Activated naive CD4-positive, alpha-beta T cell treated with Interleukin-2 at 50 U/mL for 16 hours (primary cell): ENCODE measurements at places on chromosomes 6 and 20.

- DNase-seq = no peak
Measured at GRCh38 chr20:62726716-62727583, 18.3 kb downstream of the NTSR1 start.

DNA sequence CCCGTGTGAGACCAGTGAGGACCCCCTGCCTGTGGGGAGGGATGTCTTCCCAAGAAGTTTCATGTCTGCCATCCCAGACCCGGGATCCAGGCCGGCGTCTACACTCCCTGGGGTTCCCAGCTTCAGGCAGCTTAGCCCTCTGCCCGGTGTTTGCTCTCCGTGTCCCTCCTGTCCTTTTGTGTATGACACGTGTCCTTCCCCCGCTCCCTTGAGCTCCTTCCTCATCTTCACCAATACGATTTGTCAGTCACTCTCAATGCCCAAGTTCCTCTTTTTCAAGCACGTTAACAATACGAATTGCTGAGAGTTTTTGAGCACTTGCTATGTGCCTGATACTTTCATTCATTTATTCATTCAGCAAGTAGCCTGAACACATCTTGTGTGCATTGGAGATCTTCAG is 115.6 kb upstream of the PTPN1 start:
- DNase-seq = no peak

DNA sequence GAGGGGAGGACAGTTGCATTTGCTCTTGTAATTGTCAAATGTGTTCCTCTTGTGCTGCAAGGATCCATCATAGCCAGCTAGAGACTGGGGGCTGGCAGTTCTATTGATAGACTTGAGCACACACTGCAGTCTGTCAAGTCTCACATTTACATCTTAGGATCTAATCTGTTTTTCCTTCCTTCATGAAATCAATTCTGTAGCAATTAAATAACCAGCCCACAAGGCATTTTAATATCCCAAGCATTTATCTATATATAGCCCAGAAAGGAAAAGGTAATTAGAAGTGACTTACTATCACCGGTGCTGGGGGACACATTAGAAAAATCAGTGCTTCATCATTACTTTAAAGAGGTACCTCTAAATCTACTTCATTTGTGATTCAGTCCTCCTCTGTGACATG is 143.0 kb upstream of the STXBP5 start:
- no peak for DNase-seq

DNA sequence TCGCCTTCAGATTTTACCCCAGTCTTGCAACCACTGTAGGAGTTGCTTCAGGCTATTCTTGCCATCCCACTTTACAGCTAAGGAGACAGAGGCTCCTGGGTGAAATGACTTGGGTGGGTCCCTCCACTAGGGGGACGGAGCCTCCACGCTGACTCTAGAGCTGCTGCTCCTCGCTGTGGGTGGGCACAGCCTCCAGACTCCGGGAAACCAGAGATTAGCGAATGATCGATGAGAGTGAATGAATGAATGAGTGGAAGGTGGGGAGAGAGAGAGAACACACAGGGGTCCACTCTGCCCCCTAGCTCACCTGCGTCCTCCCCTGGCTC is 10.4 kb downstream of the ZBP1 start:
- DNase-seq = no peak

DNA sequence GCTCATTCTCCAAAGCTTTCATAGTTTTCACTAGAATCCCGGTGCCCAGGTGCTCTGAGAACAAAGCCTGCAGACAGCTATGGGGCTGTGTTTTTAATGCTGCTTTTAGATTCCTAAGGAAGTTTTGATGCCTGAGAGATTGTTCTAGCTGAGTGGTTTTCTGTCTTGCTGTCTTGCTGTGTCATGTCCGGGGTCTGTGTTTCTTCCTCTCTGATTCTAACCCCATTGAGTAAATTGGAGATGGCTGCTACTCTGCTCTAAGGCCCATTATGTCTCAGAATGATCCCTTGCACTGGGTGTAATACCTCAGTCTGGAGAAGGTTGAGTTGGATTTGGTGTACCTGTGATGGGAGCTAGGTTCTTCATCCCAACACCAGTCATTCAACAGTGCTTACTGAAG is 63.4 kb downstream of the ARID1B start:
- no peak for DNase-seq

DNA sequence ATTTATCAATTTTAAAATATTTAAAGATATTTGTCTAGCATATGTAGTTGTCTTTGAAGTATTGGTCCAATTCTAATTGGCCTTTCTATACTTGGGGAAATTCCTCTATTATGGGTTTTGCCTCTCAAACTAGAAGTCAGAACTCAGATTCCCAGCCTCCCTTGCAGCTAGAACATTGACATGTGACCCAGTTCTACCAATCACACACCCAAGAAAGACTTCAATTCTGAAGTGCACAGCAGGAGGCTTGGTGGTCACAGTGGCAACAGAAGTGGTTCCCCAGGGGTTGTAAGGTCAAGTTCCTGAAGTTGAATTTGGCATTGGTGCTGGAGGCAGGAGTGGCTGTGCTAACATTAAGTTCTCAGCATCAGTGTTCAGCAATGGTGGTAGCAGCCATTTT is 14.8 kb upstream of the FKBP5 start:
- no peak for DNase-seq

DNA sequence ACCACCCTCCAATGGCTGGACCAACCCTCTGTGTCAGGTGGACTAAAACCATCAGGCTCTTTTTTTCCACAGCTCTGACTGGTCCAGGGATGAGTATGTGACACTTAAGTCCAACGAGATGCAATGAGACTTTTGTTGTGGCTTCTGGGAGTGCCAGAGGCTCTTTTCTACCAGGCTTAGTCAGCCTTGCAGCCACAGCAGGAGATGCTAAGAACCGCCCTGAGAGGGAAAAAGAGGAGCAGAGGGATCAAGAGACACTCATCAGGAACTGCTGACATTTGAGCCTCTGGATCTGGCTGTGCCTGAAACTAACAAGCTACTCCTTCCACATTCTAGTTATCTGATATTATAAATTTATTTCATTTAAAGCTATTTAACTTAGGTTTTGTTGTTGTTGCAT is 270.9 kb upstream of the SULF2 start:
- DNase-seq = no peak

DNA sequence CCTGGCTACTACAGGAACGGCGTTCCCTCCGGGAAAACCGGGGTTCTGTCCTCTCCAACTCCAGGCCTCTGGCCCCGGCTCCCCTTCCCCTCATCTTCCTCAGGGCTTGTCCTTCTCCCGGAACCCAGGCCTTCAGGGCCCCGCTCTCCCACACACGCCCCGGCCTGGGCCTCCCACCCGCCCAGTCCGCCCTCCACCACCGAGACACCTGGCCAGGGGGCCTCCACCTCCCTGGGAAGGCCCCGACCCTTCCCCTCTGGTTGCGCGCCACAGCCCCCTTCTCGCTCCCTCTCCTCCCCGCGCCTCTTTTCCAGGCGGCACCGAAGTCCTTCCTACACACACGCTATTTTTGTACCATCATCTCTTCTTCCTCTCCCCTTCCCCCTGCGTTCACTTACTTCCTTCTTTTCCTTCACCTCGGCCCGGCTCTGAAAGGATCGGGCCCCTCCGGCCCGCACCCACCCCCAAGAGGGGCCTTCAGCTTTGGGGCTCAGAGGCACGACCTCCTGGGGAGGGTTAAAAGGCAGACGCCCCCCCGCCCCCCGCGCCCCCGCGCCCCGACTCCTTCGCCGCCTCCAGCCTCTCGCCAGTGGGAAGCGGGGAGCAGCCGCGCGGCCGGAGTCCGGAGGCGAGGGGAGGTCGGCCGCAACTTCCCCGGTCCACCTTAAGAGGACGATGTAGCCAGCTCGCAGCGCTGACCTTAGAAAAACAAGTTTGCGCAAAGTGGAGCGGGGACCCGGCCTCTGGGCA is 1.3 kb upstream of the SIRPA start:
- DNase-seq = no peak

DNA sequence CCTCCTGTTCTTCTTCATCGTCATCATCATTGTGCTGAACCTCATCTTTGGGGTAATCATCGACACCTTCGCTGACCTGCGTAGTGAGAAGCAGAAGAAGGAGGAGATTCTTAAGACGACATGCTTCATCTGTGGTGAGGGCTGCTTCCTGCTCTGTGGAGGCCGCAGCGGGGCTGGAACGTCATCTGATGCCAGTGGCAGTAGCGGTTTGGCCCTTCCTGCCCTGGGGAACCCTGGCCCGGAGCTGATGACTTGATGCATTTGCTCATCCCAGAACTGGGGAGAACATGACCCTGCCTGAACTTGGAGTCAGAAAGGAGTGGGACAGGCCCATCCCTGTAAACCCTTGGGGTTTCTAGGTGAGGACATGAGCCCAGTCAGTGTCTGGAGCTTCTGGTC is 18.7 kb downstream of the UQCC2 start:
- peak; percentile 60 for DNase-seq

GRCh38 chr20:44120676-44121425 is 66.1 kb downstream of the JPH2 start:
- DNase-seq = no peak

DNA sequence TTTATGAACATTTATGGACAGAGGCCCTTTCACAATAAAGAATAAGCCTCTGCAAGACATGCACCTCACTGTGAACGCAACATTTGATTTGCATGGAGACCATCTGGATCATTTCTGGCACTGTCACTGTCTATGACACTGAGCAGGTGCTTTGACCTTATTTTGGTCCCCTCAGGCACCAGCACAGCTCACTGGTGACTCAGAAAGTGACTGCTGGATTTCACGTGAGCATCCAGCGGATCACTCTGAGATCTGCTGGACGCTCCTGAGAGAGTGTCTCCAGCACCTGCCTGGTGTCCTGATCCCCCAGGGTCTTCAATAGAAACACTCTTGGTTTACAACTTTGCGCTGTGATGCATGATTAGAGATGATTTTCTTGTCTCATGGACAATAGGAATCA is 375.7 kb downstream of the TENT5A start:
- DNase-seq = no peak

DNA sequence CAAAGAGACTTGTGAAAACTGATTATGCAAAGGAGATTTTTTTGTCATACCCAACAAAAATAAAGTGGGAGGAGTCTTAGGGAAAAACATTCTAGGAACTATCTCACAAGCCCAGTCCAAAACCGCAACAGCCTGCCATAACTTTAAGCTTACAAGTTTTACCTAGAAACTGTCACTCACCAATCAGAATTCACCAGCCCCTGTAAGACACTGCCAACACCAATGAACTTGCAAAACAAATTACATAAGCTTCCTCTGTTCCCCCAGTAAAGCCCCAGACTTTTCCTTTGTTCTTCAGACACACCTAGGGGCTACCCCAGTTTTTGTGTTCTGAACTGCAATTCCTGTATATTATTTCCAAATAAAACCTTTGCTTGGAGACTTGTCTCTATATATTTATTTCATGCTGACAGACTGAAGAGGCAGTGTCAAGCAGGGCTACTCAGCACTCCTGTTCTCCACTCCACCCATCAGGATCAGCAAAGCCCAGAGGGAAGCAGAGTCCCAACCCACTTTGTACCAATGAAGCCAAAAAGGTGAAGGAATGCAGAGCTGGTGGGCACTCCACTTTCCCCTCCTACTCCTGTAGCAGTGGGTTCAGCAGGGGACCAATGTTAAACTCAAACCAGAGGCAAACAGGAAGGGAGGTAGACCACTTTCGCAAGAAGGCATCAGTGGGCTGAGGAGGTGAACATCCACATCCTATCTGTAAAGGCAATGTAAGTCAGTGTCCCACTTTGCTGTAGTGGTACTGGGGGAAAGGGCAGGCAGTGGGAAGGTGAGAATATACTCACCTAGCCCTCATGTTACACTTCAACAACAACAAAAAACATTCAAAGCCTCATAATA is 142.5 kb upstream of the RUNX2 start:
- no peak for DNase-seq

DNA sequence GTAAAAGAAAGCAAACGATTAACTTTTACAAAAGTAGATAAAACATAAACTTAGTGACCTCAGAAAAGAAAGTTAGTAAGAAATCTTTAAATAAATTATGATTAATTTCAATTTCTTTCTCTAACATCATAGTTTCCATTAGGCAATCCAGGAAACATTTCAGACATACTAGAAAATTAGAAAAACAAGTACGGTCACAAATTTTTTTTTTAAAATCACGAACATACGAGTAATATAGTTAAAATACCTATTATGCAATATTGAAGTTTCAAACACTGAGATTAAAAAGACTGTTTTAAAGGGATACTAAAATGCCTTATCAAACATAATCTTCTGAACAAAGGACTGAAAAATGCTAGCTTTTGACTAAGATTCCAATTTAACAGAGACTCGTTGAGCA is 26.2 kb downstream of the NOL7 start:
- no peak for DNase-seq

- no peak for DNase-seq
Measured at GRCh38 chr6:17397764-17398194, 4.4 kb downstream of the CAP2 start.

DNA sequence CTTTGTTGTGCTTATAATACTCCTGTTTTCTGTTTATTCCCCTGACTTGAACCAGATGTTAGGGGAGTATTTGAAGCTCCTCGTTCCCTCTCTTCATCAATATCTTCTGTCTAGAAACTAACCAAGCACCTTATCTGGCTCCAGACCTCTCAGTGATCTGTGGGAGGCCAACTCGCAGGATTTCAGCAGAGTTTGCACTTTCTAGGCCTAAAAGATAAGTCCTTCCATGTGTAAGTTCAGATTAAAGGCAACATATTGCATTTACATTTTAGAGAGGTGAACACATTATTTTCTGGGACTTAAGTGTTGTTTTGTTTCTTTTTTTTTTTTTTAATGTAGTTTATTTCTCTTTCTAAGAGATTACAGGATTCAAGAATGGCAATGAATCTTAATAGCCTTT is 139.4 kb upstream of the AKAP12 start:
- DNase-seq = no peak

- DNase-seq = no peak
Measured at GRCh38 chr6:66245231-66245630, 538.2 kb upstream of the EYS start.

DNA sequence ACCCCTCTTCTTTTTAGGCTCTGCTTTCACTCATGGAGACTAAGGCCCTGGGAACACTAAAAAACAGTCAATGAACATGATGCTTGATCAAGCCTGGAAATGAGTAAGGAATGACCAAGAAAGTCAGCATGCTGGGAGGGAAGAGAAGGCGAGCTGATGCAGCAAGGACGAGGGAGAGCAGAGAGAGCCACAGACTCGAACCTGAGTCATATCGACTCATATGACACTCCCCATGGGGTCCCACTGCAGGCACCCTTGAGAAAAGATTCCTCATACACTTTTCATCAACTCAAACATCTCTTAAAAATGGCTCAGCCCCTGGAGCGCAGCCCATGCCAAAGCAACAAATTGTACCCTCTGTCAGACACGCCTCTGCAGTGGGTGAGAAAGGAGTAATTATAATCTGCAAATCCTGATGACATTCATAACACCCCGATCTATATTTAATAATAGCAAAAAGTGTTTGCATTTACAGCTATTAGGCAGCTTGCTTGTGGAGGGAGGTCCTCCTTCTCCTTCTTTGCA is 127.2 kb downstream of the F13A1 start:
- DNase-seq = no peak

GRCh38 chr6:117169064-117169665 is 96.2 kb upstream of the VGLL2 start:
- no peak for DNase-seq
